BE2C (cell line): ENCODE measurements at places on chromosomes 12 and 14.
A peak's percentile ranks its signal among the peaks of the same experiment; 100 is the strongest.

- no peak for DNase-seq
Measured at GRCh38 chr14:66330916-66331315, 155.3 kb upstream of the CCDC196 start.

- no peak for DNase-seq
Measured at GRCh38 chr14:30853946-30854345, 20.4 kb upstream of the COCH start.

DNA sequence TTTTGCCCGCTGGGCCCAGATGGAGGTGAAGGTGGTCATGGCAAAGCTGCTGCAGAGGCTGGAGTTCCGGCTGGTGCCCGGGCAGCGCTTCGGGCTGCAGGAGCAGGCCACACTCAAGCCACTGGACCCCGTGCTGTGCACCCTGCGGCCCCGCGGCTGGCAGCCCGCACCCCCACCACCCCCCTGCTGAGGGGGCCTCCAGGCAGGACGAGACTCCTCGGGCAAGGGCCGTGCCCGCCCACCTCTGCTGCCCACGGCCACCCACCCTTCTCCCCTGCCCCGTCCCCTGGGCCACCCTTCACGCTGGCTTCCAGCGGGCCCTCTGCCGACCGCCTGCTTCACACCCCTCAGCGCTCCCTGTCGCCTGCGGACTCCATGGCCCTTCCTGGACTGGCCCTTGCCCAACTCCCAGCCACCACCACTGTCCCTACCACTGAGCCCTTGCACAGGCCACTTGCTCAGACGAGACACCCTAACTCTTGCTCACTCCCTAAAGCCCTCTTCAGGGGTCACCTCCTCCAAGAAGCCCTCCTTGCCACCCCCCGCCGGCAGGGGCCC lies 42.5 kb downstream of the CYP46A1 start:
- DNase-seq, result no peak

DNA sequence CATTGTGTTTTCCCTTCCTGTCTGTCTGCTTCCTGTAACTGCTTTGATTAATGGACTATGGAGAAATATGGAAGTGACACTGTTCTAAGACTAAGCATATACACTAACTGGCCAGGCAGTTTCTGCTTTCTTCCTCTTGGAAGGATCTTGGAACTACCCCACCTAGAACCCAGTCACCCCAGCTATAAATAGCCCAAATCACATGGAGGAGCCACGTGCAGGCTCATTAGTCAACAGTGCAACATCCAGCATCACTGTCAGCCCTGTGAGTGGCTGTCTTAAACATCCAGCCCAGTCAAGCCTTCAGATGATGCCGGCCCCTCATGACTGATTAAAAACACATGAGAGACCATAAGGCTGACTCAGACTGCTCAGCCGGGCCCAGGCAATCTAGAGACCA lies 39.2 kb downstream of the BCAT1 start:
- peak; percentile 48 for DNase-seq

- DNase-seq, result no peak
Measured at GRCh38 chr14:65344011-65344410, 68.5 kb upstream of the FUT8 start.

DNA sequence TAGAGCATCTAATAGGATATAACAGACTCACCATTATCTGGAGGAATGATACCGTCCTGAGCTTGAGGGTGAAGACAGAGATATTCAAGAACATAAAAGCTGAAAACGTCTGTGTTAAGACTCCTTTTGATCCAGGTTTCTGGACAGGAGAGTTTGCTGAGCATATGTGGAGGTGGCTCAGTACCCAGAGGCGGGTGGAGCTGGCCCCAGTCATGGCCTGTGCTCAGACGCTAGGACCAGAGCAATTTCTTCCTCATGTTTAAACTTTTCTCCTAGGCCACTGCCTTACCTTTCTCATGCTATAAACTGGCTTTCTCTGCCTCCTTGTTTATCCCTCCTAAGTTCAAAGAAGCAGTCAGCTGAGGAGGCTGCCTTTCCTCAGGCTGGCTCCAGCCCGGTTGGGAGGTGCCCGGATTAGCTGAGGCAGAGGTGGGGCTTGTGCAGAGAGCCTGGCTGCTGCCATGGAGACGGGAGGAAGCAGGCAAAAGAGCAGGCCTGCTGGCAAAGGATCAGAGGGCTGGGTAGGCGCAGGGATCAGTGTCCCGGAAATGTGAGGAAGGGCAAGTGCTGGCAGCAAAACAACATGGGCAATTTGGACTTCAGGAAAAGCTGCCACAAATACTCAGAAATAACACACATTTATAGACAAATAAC lies 13.7 kb downstream of the COA8 start:
- peak; percentile 95 for DNase-seq

DNA sequence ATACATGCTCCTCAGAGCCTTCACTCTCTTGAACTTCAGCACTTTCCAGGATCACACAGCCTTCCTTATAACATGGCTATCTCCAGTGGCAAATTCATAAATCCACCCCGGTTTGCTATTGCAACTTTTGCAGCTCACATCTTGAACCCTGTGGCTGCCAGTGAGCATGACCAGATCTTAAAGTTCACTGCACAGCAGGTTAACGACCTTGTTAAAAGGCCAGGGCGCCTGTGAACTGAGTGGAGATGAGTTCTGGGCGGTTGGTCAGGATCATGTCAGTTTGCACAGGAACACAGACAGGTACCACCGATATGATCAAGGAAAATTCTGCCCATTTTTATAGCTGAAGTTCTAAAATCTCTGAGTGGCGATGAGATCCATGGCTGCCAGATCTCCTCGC lies 24.7 kb upstream of the LTA4H start:
- DNase-seq, result no peak

GRCh38 chr14:98984719-98985041 lies 287.3 kb downstream of the BCL11B start:
- no peak for DNase-seq

DNA sequence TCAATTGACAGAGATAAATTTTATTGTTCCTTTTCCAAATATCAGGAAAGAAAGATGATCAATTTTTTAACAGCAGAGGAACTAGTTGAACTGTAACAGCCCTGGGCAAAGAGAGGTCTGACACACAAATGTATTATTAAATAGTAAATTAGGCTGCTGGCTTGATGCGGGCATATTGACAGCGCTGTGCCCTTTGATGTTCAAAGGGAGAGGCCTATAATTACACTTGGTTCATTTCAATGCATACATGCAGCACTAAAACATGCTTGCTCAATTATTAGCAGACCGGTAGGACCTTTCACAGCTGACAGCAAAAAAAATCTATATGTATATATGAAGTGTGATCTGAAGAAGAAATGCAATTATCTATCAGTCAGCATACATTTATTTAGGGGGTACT lies 219.8 kb downstream of the SLC2A13 start:
- no peak for DNase-seq

DNA sequence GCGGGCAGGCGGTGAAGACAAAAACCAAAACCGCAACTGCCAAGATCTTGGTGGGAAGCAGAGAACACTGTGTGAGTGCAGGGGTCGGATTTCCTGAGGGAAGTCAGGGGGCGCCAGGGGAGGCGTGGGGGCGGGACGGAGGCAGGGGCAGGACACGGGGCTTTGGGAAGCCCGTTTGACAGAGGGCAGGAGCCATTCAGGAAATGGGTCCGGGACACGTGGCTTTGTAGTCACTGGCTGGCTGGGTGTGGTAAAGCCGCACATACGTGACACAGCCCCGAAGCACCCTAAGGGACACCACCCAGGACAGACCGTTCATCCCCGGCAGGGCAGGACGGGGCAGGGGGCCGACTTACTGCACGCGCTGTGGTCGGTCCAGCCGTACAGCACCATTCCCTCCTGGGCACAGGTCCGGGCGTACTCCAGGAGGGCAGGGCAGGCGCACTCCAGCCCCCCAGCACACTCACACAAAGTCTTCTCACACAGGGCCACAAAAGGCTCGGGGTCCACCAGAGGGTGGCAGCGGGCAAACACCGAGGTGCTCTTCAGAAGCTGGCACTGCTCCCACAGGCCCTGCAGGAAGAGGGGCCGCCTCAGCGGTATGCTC lies 49.4 kb downstream of the VWF start:
- no peak for DNase-seq

GRCh38 chr12:13891902-13892301 lies 89.5 kb downstream of the GRIN2B start:
- no peak for DNase-seq

- no peak for DNase-seq
Measured at GRCh38 chr12:47813511-47814196, 6.0 kb downstream of the HDAC7 start.

DNA sequence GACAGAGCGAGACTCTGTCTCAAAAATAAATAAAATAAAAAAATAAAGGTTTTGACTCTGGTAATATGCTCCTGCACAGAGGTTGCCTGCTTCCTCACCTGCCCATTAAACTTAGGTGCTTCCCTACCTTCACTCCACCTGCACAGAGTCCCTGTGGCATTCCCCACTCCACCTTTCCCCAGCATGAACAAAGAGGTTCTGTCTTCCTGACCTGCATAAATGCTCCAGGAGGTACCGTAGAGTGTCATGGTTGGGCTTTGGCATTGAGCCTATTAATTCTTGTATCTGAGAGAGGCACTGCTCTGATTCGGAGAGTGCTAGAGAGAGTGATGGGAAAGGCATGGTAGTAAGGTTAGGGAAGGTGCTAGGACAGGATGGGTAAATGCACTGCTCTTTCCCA lies 6.3 kb downstream of the ARHGAP9 start:
- DNase-seq, result no peak

- no peak for DNase-seq
Measured at GRCh38 chr12:64779354-64779974, 20.3 kb upstream of the GNS start.

GRCh38 chr12:96323906-96324305 lies 76.3 kb downstream of the CDK17 start:
- no peak for DNase-seq

GRCh38 chr14:103031956-103032355 lies 25.4 kb downstream of the CDC42BPB start:
- DNase-seq, result peak; percentile 73

- DNase-seq, result no peak
Measured at GRCh38 chr12:106359646-106360399, 2.3 kb downstream of the POLR3B start.

- DNase-seq, result no peak
Measured at GRCh38 chr12:26149968-26150500, 25.2 kb upstream of the BHLHE41 start.

- no peak for DNase-seq
Measured at GRCh38 chr12:54750-55535, 11.6 kb upstream of the IQSEC3 start.

DNA sequence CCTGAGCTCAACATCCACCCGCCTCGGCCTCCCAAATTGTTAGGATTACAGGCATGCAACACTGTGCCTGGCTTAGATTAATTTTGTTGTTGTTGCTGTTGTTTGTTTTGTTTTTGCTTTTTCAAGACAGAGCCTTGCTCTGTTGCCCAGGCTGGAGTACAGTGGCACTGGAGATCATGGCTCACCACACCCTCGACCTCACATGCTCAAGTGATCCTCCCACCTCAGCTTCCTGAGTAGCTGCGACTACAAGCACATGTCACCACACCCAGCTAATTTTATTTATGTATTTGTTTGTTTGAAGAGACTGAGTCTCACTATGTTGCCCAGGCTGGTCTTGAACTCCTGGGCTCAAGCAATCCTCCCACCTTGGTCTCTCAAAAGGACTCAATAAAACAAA lies 26.7 kb downstream of the CRY1 start:
- DNase-seq, result no peak

GRCh38 chr12:48336564-48336963 lies 14.2 kb downstream of the ZNF641 start:
- DNase-seq, result no peak

DNA sequence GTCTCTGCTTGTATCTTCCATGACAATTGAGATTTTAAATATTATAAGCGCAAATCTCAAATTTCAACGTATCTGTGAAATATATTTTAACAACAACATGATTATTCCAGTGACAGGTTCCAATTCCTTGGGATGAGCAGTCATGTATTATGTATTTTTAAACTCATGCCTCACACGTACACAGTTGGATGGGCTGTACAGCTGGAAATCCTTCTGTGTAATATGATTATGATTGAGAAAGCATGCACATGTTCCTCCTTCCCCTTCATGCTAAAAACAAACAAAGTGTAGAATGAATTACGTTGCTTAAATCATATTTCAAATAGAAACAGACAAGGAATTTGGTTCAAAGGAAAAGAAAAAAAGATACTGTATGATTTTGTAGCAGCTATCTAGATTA lies 428.3 kb downstream of the TMTC2 start:
- no peak for DNase-seq

GRCh38 chr12:131529196-131530040 lies 181.5 kb upstream of the SFSWAP start:
- no peak for DNase-seq

- DNase-seq, result no peak
Measured at GRCh38 chr14:67464879-67465278, 23.6 kb downstream of the TMEM229B start.

DNA sequence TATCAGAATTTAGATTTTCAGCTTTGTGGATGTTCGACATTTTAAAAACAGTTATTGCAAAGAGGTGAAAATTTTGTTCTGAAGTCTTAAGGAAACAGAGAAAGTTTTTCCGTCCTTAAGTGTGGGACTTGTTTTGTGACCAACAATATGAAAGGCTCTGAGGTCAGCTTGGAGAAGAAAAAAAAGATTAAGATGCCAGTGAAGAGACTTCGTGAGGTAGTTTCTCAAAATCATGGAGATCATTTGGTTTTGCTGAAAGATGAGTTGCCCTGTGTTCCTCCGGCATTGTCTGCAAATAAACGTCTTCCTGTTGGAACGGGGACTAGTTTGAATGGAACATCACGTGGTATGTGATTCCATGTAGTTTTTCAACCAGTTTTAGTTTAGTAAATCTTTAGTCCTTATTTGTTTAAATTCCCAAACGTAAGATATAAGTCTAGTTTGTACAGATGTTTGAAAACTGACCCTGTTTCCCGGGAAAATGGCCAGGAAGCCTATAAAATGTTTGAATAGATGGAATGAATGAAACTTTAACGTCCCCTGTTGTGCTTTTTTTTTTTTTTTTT lies 682 bp downstream of the KIAA0586 start:
- peak; percentile 28 for DNase-seq

- DNase-seq, result no peak
Measured at GRCh38 chr12:104410786-104411185, 46.0 kb upstream of the CHST11 start.

DNA sequence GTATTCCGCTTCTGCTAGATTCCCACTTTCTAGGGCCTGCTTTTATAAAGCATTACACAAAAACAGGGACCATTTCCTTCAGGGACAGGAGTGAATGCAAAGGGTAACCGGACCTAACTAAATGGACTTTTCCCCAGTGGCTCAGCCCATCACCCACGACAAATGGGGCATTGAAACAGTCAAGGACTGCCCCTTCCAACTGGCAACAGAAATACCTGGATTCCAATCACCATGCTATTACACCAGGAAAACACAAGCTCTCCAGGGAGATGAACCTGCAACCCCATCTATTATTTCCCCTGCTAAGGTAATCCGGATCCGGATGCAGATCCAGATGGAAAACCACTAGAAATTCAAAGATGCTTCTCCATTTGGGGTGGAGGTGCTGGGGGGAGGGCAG lies 1.0 kb downstream of the MPHOSPH9 start:
- no peak for DNase-seq

GRCh38 chr12:100476013-100476751 lies 2.5 kb downstream of the NR1H4 start:
- DNase-seq, result no peak
